ENCODE measurements at places on chromosomes 2 and 18.

- DNase-seq, result peak; percentile 12
Measured at GRCh38 chr2:187349326-187349944, 98.6 kb downstream of the CALCRL start.

DNA sequence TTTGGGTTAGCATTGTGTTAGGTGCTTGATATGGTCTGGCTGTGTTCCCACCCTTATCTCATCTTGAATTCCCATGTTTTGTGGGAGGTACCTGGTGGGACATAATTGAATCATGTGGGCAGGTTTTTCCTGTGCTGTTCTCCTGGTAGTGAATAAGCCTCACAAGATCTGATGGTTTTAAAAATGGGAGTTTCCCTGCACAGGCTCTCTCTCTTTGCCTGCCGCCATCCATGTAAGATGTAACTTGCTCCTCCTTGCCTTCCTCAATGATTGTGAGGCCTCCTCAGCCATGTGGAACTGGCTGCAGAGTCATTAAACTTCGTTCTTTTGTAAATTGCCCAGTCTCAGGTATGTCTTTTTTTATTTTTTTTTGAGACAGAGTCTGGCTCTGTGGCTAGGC lies 2.8 kb downstream of the MSH2 start:
- no peak for DNase-seq

GRCh38 chr2:105272176-105272575 lies 30.6 kb downstream of the GPR45 start:
- DNase-seq, result no peak

- no peak for DNase-seq
Measured at GRCh38 chr18:74233933-74234325, 57.8 kb downstream of the CYB5A start.

GRCh38 chr2:157388827-157389226 lies 55.1 kb downstream of the CYTIP start:
- DNase-seq, result no peak

- no peak for DNase-seq
Measured at GRCh38 chr2:206597717-206598218, 44.5 kb upstream of the FAM237A start.

DNA sequence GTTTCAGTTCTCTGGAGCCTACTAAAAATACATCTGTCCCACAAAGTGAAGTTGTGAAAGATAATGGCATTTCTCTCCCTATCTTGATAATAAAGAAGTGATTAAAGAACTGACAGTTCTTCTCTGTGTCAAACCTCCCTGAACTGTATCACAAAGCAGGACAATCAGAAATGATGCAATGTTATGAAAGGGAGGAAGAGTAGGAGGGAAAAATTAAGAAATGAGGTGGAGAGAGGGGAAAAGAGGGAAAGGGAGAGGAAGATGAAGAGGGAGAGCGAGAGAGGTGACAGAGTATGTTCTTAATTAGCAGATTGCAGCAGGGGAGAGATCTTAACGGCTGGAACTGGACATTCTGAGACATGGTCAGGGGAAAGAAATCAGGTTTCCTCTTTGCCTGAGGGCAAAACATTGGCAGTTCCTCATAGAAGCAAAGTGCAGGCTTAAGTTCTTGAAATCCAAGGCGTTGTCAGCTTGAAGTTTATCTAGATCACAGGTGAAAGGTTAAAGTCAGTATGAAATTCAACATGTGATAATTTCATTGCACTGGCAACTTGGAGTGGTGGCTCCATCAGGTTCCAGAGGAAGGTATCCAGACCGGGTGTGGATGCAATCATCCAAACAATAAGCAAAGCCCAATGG lies 54.6 kb downstream of the RDH14 start:
- DNase-seq, result no peak

DNA sequence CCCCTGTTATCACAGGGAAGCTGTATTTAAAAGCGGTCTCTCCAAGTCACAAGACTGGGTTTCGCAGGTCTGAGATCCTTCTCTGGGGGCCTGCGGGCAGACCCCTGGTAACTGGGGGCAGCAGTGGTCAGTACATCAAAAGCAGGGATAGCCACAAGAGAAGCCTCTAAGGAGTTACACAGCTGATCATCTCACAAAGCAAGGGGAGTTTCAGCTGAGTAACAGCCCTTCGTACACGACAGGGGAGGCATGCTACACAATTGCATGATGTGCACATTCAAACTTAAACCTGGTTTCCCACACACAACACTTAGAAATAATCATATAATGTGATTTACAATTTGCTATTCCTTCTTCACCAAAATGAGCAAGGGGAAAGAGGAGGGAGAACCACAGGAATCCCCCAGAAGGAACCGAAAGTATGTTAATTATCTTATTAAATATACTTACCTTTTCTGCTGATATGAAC lies 87.5 kb downstream of the TMEM131 start:
- DNase-seq, result no peak

DNA sequence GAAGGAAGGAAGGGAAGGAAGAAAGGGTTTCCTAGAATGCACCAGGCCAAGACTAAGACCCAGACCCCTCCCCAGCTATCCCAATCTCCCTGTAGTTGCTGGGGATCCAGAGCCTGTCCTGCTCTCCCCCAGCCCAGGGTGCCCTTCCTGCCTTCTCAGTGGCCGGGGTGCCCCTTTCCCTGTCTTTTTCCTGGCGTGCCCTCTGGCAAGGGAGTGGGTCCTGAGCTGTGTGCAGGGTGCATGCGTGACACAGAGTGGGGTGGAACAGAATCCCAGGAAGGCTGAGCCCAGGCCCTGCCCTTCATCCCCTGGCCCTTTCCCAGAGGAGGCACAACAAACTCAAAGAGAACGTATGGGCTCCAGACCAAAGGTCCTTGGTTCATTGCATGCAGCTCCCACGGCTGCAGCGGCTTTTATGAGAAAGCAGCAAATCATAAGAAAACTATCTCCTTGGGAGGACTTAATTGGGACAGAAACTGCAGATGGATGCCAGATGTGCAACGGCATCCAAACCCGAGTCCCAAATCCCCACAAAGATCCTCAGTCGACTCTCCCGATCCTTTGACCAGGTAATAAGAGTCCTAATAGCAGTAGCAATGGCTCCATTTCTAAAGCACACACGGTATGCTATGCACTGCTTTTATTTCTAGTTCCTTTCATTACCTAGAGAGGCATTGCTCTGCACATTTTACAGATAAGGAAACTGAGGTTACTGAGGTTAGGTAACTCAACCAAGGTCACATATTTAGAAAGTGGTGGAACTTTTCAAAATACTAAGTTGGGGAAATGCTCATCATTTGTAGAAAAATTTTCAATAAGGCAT lies 12.7 kb upstream of the ARID5A start:
- DNase-seq, result no peak

- peak; percentile 48 for DNase-seq
Measured at GRCh38 chr2:239830121-239831000, 194.8 kb downstream of the NDUFA10 start.

DNA sequence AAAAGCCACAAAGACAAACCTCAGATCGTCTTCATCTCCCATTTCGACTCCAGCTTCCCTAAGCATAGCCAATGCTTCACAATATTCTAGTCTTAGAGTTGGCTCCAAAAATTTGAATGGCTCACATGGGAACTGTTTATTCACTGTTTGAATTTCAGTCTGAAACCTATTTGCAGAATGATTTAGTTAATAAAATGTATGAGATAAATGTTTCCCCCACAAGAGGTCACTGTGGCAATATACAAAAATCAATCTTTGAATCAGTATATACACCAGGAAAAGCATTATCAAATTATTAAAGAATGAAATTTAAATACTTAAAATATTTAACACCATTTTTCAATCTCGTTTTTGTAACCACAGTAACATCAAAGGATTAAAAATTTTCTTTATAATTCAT lies 40.0 kb upstream of the MCM6 start:
- peak; percentile 71 for DNase-seq

DNA sequence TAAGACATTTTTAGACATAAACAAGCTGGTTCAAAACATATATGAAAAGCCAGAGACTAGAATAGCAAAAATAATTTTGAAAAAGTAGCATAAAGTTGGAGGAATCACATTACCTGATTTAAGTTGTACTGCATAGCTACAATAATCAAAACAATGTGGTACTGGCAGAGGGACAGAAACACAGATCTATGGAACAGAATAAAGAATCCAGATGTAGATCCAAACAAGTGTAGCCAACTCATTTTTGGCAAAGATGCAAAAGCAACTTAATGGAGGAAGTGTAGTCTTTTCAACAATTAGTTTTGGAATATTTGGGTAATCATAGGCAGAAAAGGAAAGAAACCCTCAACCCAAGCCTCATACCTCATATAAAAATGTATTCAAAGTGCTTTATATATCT lies 278.7 kb upstream of the ZNF521 start:
- DNase-seq, result no peak

DNA sequence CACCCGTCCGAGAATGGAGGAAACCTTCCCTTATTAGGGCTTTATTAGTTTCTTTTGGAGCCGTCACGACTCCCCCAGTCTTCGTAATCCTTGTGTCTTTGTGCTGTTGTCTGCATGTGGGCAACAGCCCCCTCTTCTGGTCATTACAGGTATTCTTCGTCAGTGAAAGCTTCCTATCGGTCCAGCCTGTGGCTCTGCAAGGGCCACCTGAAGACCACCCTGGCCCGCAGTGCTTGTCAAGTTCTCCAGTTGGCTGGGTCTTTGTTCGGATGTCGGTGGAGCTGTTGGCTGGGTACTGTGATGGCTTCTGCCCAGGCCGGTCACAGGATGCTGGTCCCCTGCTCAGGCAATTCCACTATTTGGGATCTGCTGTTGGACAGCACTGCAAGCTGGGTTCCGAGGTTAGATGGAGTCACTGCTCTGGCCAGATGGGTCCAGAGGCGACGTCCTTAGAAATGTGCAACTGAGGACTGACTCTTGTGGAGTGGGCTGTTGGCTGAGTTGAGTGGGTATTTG lies 19.2 kb downstream of the E2F6 start:
- DNase-seq, result peak; percentile 44

DNA sequence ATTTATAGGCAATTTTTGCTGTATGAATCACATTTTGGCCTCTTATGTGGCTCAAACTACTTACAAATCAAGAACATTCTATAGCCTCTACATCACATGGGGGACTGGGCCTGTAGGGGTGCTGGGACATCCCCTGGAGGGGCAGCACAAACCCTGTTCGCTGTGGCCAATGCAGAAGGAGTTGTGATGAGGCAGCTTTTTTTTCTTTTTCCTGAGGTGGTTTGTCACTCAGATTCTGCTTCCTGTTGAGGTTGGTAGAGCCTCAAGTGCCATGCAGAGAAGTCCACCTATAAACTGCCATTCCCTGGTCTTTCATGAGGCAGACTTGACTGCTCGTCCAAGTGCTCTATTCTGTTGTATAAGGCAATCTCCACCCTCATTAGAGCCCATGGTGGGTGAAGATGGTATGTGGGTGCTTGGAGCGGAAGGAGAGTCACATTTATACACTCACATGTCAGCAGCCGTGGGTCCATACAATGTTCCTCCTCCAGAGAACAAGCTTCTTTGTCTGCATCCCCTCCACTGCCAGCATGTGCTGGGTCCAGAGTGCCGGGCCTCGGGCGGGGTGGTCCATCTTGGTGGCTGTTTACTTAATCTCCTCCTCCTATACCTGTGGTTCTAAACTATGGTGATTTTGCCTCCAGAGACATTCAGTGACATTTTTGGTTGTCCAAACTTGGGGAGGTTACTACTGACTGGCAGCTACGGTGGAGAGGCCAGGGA lies 120.3 kb downstream of the ACOXL start:
- no peak for DNase-seq

- DNase-seq, result no peak
Measured at GRCh38 chr2:205405752-205406151, 276.5 kb upstream of the NRP2 start.

- DNase-seq, result no peak
Measured at GRCh38 chr18:8708670-8709069, 3.3 kb downstream of the MTCL1 start.

DNA sequence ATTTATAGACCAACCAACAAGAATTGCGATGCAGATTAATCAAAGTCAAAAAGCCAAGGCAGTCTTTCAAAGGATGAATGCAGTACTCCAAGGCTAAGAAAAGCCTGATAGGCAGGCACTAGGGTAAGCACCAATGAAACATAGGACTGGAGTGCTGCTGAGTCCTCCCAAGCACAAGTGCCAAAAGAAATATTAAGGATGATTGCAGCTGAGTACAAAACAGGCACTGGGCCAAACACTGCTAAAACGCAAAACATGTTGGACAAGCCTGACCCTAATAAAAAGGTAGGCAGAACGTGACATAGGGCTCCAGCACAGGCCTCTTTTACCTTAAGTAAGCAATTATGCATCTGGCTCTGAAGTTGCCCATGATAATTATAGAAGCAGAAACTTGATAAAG lies 160.1 kb upstream of the LRP1B start:
- DNase-seq, result no peak

- no peak for DNase-seq
Measured at GRCh38 chr2:199968126-199968525, 12.7 kb downstream of the MAIP1 start.

DNA sequence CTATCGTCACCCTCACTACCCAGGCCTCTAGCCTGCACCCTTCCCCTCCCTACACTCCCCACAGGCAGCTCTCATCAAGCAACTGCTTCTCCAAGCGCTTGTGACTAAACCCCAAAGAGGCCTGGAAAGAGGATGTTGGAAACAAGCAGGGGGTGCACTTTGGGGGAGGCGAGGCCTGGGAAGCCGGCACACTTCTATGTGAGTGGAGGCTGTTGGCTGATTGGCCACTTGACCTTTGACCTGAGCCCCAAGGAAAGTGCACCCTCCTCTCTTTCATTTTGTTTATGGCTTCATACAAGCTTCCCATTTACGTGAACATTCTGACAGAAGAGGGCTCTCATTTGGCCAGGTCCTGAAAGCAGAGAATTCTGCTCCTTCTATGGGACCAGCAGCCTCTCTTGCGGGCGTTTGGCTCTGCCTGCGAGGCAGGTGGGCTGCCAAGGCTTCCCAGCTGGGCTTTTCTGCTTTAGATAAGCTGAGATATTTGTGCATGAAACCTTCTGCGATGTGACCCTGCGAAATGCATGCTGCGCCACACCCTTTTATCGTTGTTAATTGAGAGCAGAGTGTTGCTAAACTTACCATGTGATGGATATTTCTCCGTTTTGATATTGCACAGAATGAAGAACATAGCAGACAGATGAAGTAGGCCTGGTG lies 134.8 kb upstream of the NCK2 start:
- no peak for DNase-seq

- peak; percentile 10 for DNase-seq
Measured at GRCh38 chr2:104976603-104977120, 61.2 kb upstream of the MRPS9 start.

- peak; percentile 26 for DNase-seq
Measured at GRCh38 chr2:61898810-61899209, 6.7 kb upstream of the COMMD1 start.

DNA sequence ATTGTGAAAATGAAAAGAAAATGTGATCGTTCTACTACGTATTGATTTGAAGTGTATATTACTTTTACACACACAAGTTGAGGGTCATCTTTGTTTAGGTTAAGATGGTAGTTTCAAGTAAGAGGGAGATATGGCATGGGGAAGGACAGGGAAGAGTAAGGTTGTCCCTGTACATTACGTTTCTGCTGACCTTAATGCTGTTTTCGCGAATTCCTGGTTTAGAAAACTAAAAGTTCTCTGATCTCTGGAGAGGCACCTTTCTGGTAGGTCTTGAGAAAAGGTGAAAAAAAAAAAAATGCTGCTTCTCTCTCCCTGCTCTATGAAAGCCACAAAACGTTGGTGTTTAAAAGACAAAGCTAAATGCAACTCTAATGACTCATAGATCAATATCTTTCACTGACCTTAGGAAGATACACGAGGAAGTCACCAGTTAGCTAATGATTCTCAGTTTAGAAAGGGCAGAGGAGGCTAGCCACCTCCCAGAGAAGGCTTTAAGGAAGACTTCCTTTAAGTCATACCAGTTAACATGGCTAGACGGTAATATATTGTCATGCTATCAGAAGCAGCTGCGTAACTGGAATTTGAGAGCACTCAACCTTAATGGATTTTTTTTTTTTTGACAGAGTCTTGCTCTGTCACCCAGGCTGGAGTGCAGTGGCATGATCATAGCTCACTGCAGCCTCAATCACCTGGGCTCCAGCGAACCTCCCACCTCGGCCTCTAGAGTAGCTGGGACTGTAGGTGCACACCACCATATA lies 13.2 kb downstream of the TXNDC2 start:
- DNase-seq, result peak; percentile 84
